ENCODE measurements at places on chromosomes 1 and 21.
A peak's percentile ranks its signal among the peaks of the same experiment; 100 is the strongest.

DNA sequence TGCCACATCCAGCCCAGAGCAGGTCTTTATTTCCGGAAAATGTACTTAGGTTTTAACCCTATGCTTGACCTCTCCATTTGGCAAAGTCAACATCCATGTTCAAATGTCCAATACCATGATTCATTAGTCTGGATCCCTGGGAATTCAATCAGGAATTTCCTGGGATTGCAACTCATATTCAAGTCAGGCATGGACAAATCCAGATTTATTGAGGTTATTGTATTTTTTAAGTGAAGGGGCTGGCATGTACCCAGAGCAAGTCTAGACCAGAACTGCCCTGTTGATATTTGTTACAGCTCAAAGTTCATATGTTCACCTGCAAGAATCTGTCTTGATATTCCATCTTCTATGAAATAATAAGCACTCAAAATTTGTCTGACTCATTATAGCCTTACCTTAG, 521.1 kb downstream of the ADGRL2 start:
- DNase-seq = no peak

DNA sequence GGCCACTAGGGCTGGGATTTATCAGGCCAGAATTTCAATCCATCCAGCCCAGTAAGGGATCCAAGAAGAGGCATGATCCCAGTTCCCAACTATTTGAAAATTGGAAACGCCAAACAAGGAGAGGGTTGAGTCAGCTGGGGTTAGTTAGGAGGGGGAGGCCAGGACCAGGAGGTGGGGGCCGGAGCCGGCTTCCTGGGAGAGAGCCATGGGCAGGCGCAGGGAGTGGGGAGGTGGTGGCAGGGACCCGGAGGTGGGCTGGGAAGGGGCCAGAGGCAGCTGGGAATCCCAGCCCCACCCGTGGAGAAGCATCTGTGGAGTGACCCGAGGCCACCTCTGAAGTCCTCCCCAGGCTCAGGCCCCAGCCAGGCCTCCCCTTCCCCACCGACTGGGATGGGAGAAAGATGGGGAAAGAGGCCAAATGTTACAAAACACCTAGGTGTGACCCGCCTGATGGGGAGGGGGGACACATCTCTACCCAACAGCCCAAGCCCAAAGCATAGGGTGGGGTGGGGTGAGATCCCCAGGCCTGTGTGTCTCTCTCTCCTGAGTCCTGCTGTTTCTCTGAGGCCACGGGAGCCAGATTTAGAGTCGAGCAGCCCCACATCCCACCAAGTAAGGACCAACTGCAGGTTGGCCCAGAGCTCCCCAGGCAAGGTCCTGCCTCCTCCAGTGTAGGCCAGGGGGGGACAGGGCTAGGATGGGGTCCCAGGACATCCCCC, 10.1 kb downstream of the HSPG2 start:
- no peak for DNase-seq

- DNase-seq = no peak
Observed at GRCh38 chr1:51936531-51936930, 54.0 kb downstream of the RAB3B start.

GRCh38 chr1:76961181-76961819, 94.0 kb downstream of the ST6GALNAC5 start:
- no peak for DNase-seq

- peak; percentile 80 for DNase-seq
Observed at GRCh38 chr1:13813398-13814012, 113.5 kb downstream of the PRDM2 start.

GRCh38 chr1:165010418-165011070, 346.0 kb downstream of the LMX1A start:
- no peak for DNase-seq

DNA sequence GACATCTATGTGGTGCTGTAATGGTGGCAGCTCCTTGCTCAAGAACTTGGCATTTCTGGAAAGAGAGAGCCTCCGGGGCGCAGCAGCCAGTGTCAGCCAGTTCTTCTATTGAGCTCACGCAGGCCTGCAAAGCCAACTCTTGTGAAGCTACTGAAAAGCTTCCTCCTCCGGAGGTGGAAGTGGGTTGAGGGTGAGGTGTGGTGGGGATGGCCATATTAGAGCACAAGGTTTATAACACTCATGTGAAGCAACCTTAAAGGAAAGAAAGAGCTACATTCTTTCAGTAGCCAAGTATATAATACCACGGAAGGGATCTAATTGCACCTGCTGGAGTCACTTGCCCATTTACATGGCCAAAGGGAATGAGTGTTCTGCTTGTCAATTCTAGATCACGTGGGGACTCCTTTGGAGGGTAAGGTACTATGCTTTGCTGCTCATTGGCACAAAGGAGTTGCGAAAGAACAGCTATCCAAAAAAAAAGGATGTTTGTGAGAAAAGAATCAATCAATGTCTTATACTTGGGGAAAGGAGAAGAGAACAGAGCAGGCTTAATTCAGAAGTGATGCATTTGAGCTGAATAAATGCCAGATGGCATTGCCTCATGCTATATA, 18.3 kb upstream of the MAP10 start:
- DNase-seq = no peak

DNA sequence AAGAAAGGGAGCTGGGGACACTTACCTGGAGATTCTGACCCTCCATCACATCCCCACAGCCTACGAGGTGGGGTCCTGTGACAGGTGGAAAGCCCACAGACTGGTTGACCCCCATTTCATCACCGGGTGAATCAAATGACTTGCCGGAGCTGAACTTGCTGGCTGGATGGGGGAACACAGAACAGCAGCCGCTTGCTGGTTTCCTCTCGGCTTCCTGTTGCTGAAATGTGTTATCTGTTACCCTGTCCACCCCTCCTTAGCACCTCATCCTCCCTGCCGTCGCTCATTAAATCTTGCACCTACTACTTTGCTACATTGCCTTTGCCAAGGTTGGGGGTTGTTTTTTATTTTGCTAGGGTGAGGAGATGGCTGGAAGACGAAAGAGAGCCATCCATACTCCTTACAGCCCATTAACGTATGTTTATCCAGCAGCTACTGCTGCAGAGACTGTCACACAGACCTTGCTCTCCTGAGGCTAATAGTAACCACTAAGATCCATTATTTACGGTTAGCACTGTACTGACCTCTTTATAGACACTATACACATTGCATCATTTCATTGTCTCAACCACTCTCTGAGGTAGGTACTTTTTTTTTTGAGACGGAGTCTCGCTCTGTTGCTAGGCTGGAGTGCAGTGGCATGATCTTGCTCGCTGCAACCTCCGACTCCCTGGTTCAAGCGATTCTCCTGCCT, 7.0 kb downstream of the PAFAH2 start:
- no peak for DNase-seq

GRCh38 chr1:221765527-221765926, 23.6 kb upstream of the DUSP10 start:
- no peak for DNase-seq

- no peak for DNase-seq
Observed at GRCh38 chr21:17644186-17644585, 31.5 kb upstream of the BTG3 start.

DNA sequence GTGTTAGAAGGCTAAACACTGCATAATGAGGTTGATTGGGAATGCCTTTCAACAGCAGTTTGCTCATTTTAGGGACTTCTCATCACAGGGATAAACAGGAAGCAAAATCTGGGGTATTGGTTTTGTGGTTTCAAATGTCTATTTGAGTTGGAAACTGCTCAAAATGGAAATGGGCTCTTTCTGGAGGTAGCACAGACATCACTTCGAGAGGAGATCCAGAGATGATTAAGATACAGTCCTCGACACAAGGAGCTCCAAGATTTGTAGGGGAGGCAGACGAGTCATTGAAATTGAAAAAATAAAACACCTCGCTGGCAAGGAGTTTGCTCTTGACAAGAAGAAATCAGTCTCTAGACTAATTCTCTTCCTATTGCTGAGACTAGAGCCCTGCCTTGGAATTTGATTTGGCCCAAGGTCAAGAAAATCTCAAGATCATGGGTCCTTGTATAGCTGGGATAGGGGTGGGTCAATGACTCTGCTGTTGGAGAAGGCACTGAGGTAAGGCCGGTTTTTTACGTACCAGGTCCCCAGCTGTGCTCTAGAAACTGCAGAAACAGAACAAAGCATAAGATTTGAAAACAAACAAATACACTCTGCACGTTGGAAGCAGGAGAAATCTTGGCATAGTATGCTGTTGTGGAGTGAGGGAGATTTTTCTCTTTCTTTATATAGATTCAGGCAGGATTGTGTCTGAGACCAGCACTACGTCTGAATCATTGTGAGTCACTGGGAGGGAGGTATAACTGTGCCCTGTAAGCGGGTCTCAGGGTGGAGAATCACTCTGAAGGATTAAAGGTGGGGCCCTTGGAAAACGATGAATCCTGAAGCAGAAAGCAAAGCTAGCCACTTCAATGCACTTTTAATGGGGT, 17.7 kb upstream of the KLHDC8A start:
- no peak for DNase-seq

DNA sequence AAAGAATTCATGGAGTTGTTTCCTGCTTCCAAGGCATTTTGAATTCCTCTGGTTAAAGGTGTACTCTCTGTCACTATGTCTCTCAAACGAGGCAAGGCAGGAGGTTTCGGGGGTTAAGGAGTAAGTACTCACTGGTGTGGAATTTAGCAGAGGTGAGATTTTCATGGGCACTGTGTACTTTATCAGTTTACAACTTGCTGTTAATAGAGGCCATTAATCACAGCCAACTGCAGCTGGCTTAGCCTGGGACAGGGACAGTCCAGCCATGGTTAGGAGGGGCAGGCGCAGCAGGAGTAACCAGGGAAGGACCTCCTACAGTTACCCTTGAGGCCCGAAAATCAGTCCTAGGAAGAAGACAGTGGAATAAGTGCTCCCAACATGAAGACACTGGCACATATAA, 18.1 kb upstream of the TMEM9 start:
- DNase-seq = no peak

GRCh38 chr1:25098717-25099116, 133.6 kb downstream of the SYF2 start:
- no peak for DNase-seq

DNA sequence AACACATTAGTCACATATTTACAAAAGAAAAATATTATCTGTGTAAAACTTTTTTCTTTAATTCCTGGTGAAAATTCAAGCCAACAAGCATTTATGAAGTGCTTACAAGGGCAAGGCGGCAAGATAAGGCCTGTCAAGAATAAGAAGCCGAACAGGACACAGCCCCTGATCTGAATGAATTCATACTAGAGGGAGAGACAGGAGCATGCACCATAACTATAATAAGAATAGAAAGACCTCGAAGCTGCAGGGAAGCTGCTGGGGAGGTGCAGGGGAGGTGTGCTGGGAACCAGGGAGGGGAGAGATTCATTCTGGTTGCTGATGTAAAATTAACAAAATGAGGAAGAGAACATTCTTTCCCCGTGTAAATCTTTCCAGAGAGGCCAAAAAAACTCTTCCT, 60.5 kb upstream of the TARDBP start:
- DNase-seq = no peak

DNA sequence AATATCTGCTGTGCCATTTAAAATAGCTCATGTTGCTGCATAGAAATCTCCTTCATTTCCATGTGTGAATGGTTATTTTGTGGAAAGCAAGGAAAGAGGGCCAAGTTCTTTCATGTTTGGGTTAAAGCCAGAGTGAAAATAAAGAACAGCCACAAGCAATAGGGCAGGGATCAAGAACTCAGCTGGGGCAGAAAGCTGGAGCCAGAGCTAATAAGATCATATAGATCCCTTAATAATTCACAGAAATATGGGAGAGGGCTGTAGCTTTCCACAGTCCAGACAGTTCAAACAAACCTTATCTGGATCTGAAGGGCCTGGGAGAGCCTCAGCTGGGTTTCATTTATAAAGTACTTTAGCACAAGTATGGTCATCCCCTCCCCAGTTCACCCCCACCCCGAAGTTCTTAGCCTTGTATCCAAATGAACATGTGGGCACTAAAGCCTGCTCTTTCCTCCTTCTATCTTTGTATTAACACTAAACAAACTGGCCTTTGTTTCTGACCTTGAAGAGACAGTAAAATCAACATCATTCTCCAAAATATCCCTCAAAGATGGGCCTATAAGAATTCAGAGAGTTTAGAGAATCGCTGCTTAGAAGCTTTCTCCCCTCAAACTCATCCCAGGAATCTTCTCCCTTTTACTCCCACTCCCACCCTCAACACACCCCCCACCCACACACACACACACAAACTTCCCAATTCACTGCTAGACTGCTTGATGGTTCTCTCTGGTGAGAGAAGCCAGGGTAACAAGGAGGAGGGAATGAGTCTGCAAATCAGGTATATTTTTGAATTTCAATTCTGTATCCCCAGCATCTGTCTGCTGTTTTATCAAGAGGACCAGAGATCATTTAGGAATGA, 41.7 kb downstream of the UTP25 start:
- no peak for DNase-seq
